ENCODE measurements at places on chromosomes 1 and 21.
A peak's percentile ranks its signal among the peaks of the same experiment; 100 is the strongest.

DNA sequence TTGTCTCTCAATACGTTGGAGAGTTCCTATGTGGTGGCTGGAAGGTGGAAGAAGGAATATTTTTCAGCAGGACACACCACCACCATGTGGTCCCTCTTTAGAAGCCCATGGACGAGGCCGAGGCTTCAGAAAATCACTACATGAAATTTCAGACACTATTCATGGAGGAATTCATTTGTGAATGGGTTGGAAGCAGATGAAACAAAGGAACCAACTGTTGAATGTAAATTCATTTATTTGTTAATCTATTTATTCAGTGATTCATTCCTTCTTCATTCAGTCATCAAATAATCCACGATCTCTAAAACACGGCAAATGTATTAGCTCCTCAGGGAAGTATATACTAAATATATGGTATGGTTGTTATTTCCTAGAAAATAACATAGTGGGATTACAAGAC lies 12.2 kb downstream of the SLC35F3 start:
- DNase-seq: no peak

DNA sequence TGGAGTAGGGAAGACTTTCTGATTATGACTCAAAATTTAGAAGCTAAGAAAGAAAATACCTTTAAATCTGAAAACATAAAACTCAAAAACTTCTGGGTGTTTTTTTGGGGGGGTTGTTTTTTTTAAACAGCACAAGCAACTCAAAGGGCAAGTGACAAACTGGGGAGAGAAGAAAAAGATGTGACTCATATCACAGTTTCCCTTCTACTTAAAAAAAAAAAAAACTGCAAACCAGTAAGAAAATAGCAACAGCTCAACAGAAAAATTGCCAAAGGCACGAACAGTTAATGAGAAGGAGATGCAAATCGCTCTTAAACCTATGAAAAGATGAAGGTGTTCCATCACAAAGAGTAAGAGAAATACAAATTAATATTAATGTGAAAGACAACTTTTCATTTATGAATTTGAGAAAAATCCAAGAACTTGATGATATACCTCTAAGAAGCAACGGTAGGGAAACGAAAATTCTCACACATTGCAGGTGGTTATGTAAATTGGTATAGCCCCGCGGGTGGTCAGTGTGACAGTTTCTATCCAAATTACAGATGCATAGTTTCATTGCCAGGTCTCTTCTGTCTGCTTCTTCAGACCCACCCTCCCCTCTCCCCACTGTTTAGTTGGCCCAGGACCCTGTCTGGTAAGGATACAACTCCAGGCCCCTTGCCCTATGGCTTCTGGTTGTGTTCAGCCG lies 9.0 kb downstream of the IFNAR2 start:
- DNase-seq: no peak

DNA sequence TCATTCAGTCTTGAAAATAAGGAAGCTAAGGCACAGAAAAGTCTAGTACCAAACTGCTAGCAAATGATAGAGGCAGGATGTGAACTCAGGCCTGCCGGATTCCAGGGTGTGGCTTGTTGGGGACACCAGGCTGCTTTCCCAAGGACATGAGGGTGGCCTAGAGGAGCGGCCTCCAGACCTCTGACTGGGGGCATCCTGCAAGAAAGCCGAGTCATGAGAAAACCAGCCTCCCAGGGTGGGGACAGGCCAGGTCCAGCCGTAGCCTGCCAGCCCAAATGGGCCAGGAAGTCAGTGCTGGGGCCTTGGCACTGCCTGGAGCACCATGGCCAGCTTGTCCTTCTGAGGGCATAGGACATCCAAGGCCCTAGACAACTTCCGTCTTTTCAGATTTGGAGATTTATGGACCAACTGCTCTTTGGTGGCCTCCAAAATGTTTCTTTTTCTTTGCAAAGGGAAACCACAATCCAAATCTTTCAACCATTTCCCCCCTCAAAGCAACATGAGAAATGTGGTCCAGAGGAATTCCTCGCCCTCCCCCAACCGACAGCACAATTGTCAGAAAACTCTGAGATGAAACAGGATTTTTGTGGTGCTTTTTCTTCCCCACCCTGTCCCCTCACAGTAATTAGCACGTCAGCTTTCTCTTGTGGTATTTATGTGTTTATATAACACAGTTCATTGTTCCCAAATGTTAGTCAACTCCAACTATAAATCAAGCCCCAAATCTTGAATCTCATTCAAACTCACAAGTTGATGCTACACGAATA lies 212.3 kb downstream of the KAZN start:
- no peak for DNase-seq

- DNase-seq: no peak
These were observed 3.5 kb downstream of the ROR1 start for GRCh38 chr1:63777286-63777685.

GRCh38 chr21:37214952-37215351 lies 52.2 kb downstream of the VPS26C start:
- no peak for DNase-seq

GRCh38 chr1:103142461-103142860 lies 34.1 kb upstream of the COL11A1 start:
- DNase-seq: no peak

DNA sequence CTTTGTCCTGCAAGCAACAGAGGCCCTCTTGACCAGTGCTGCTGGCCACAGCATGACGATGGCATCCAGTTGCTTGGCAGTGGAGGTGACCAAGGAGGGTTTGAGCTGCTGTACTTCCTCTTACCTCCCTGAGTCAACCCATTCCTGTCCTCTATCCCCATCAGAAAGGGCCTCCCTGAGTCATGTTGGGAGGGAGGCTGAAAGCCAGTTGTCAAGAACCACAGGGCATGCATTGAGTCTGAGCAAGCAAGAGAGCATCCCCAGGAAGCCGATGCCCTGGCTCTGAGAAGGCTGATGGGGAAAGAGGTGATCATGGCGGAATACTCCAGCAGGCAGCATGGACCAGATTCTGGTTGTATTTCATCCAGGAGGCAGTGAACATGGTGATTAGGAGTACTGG lies 69.6 kb downstream of the LACTBL1 start:
- DNase-seq: no peak

DNA sequence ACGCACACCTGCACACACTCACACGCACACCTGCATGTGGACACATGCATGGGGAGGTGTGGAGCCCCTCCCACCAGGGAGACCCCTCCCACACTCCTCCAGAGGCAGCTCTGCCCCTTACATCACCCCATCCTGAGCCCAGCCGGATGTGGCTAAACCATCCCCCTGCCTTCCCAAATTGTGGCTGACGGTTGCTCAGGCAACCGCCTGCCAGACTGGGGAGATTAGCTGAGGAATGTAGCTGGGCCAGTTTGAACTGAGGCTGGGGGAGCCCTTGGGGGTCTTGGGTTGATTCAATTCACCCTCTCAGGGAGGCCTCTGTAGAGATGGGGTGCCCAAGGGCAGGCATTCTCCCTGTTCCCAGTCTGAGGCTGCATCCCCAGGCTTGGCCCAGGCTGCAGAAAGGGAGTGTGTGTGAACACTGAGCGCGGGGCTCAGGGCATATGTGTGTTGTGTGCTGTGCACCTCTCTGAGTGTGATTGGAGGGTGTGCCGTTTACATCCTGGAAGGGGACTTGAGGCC lies 12.9 kb downstream of the PTPRU start:
- no peak for DNase-seq

- no peak for DNase-seq
These were observed 133.5 kb downstream of the CLIC6 start for GRCh38 chr21:34802180-34802899.

- DNase-seq: peak; percentile 72
These were observed 81.7 kb upstream of the ADAM30 start for GRCh38 chr1:119978018-119978505.

DNA sequence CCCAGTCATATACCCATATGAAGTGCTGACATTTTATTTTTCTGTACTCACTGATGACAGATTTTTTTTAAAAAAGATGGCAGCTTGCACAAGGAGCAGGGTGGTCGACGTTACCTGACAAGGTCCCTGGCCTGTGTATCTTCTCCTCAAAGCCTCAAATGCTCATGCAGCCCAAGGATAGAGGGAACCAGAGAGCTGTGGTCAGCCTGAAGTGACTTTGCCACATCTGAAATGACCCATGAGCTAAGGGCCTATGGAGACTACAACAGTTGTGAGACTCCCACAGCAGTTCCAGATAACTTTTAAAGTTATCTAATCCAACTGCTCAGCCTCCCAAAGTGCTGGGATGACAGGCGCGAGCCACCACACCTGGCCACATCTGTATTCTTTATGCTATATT lies 131.1 kb downstream of the GLUL start:
- no peak for DNase-seq

- no peak for DNase-seq
These were observed 1.3 kb upstream of the AKT3 start for GRCh38 chr1:243851257-243851756.
